ENCODE measurements at places on chromosomes 2 and 18. TPM values are rescaled to one million over a fixed set of nuclear protein-coding genes. Genes with fewer than 3 reads are reported as not detected.

TEX44 gene
- total RNA-seq: not detected

AGAP1 gene
- total RNA-seq: 9.8 TPM

ACTG2 gene
- 2.4 TPM for total RNA-seq

LDLRAD4 gene
- total RNA-seq: 0.54 TPM

ANKRD62 gene
- total RNA-seq: not detected

LBH gene
- 61.2 TPM for total RNA-seq

DGKD gene
- 4.1 TPM for total RNA-seq

EML4 gene
- total RNA-seq: 50.9 TPM

EFR3B gene
- total RNA-seq: 1.1 TPM

TGFA gene
- not detected for total RNA-seq
